Activated gamma-delta T cell treated with anti-CD3 and anti-CD28 coated beads, Interleukin-2, amount 50 U/mL, for 16 hours (primary cell): ENCODE measurements at places on chromosomes 12 and 14.

- DNase-seq = no peak
Observed at GRCh38 chr14:52155651-52156213, 86.9 kb upstream of the NID2 start.

DNA sequence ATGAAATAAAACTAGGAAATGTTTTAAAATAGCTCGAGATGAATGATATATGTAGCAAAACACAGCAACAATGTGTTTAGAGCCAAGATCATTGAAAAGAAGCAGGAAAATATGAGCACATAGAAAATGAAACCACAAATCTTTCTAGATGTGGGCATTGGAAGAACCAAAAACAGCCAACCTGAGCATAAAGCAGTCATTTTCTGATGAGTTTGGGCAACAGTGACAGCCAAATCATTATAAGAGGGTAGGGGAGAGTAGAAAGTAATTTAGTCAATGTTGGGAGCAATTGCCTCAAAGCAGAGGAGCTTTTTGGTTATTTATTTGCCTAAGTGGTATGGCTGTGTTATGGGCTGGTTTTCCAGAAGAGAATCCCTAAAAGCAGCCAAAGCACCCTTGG, 8.8 kb upstream of the BICDL1 start:
- no peak for DNase-seq

DNA sequence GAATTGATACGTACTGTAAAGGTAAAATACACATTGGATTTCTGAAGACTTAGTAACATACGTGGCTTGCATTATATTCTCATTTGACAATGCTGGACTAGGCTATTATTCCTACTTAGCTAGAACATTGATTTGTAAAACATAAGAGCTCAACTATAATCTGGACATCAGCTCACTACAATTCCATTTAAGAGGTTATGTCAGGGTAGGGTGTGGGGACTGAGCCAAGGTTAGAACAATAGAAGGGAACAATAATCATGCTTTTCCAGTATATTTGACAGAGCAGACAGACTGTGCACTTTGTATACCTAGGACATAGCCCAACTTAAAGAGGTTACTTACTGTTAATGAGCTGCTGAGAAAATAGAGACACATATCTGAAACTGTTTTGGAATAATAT, 10.8 kb downstream of the ZCRB1 start:
- DNase-seq = no peak

- no peak for DNase-seq
Observed at GRCh38 chr14:68665131-68665530, 127.7 kb downstream of the ZFP36L1 start.

DNA sequence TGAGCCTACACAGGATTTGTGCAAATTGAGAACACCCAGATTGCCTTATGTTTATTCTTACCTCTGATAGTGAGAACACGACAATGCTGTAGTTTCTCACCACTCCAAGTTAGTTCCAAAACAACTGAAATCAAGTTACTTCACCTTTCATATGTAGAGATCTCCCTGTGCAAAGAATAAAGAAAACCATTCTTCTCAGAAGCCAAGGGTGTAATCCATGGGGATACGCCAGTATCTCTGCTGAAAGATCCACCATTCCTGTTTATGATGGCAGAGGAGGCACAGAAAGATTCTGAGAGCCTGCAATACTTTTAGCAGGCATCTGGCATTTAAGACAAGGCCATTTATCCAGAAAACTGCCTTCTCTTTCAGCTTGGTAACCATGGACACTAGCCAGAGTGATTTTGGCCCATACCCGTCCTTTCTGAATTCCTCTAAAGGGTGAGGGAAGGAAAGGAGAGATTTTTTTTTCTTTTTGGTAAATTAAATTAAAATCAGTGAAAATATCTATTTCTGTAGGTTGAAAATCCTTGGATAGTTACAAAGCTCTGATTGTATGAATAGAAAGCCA, 355.4 kb upstream of the FAR2 start:
- DNase-seq = no peak

GRCh38 chr12:55720894-55721444, 776 bp downstream of the RDH5 start:
- DNase-seq = no peak

DNA sequence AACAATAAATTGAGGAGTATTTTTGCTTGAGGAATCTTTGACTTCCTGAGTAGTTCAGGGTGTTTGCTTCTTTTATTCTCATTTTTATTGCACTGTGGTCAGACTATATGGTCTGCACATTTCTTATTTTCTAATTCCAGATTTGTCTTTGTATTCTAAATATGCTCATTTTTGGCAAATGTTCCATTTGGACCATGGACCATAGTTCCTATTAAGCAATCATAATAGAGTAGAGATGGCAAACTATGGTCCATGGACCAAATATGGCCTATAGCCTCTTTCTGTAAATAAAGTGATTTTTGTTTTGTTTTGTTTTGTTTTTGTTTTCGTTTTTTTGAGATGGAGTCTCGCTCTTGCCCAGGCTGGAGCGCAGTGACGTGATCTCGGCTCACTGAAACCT, 2.1 kb downstream of the GPRC5A start:
- no peak for DNase-seq

DNA sequence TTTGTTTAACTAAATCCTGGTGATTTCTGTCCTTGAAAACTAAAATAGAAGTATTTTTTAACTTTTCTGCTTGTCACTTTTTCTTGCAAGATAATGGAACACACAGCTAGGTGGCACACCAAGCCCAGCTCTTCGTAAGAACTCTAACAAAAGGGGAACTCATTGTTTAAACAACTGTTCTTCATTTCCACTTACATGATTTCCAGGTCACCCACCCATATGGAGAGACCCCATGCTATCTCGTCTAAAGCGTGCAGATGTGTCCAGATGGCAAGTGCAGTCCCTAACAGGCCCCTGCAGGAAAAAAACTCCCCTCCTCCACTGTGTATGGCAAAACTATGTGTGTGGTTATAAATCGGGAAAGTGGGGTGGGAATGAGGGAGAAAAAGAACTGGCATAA, 43.3 kb upstream of the NT5DC3 start:
- no peak for DNase-seq

- no peak for DNase-seq
Observed at GRCh38 chr14:70118064-70118463, 70.7 kb downstream of the SLC8A3 start.

DNA sequence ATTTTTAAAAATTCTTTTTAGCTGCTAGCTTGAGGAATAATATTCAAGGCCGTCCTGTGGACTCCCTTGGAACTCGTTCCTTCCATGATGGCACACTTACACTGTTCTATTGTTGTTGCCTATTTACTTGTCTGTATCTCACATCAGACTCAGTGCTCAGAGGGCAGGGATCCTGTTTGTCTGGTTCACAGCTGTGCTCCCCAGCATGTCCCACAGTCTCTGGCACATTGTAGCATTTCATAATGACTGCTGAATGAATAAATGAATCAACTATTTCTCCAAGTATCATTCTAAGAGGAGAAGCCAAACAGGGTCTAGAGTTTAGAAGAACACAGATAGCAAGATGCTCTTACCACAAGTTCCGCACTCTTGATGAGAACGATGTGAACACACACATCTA, 48.0 kb downstream of the NTN4 start:
- DNase-seq = no peak

DNA sequence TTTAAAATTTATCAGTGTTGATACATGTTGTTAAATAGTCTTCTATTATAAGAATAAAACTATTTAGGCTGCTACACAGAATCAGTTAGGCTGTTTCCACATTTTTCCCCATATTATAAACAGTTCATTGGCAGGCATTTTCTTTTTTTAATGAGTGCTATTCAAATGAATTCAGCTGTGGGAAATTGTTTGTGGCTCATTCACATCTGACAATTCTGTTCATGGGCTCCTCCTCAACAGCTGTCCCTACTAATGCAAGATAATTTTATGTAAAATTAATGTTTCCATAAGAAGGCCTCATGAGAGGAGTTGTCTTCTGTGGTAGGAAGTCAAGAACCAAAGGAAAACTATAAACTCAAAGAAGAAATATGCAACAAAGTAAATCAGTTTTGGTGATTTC, 218.0 kb downstream of the PPFIA2 start:
- no peak for DNase-seq

GRCh38 chr12:67937822-67938221, 51.4 kb upstream of the IFNG-AS1 start:
- DNase-seq = no peak

DNA sequence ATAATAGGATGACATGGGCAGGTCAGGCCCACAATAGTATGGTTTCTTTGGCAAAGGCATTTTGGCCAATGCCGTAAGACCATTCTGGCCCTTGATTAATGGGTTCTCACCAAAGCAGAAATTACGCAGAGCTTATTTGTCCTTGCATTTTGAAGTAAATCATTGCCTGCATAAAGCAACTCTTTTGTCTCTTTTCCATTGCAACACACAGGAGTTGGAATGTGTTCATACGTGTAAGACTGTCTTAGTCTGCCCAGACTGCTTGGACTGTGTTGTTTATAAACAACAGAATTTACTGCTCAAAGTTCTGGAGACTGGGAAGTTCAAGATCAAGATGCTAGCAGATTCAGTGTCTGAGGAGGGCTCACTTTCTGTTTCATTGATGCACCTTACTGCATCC, 102.8 kb upstream of the NPAS3 start:
- no peak for DNase-seq

- DNase-seq = no peak
Observed at GRCh38 chr14:69619012-69619411, 7.6 kb downstream of the SUSD6 start.

DNA sequence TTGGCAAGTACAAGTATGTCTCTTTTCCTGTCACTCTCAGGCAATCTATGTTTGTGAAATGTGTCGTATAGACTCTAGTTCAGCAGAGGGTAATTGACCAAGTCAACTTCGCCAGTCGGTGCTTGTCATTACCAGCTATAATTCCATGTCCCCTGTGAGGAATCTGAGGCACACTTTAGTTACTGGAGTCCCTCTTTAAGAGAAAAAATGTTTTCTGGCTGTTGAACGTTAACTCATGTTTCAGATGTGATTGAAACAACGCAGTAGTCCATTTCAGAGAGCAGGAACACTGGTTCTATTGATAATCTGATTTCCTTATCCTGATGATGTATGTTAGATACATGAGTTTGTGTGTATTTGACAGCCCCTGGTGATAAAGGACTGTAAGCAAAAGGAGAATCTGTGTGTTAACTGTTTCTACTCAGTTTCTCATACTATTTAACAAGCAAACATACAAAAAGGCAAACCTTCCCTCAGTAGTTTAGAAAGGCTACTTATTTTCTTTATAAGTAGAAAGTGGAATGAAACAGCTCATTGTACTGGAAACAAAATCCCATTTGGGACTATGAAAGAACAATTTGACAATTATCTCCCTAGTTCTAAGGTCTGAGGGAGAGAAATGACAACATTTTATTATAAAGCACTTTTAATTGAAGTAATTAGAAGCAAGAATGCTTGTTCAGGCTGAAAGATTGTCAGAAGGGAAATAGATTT, 161.1 kb upstream of the TRHDE start:
- DNase-seq = no peak

GRCh38 chr14:101118233-101118632, 214.7 kb upstream of the RTL1 start:
- DNase-seq = no peak
